ENCODE measurements at places on chromosomes 6 and 20.

DNA sequence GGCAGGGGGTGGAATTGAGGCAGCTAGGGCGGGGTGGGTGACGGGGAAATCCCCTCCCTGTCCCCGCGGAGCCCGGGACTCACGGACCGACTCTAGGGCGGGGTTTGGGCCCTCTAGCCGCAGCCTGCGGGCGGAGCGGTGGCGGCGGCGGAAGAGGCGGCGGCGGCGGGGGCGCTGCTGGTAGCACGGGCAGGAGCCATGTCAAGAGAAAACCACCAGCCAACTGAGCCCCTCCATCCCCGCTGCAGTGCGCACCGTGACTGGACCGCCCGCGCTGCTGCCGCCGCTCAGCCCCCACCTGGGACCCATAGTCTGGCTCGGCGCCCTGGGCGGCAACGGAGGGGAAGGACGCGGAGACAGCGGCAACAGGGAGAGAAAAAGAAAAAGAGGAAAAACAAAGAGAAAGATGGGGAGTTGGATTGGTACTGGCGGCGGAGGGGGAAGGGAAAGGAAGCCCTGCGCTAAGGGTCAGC is 1.2 kb upstream of the C6orf62 start:
- peak; percentile 13 for DNase-seq

DNA sequence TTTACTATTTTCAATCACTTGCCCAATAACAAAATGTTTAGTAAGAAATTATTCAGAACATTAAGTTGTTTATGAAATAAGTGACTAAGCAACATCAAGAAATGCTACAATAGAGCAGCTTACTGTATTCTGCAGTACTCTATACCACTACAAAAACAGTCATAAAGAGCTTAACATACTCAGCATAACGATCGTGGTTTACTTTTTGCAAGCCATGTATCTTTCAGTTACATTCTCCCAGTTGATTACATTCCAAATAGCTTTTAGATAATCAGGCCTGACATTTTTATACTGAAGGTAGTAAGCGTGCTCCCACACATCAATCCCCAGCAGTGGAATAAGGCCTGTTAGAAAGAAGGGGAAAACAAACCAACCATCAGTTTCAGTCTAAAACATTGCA is 10.7 kb downstream of the SOD2 start:
- no peak for DNase-seq

GRCh38 chr20:60138256-60139220 is 180.3 kb downstream of the CDH26 start:
- DNase-seq = no peak

- DNase-seq = no peak
These were observed 213.9 kb downstream of the CENPW start for GRCh38 chr6:126553854-126554253.

DNA sequence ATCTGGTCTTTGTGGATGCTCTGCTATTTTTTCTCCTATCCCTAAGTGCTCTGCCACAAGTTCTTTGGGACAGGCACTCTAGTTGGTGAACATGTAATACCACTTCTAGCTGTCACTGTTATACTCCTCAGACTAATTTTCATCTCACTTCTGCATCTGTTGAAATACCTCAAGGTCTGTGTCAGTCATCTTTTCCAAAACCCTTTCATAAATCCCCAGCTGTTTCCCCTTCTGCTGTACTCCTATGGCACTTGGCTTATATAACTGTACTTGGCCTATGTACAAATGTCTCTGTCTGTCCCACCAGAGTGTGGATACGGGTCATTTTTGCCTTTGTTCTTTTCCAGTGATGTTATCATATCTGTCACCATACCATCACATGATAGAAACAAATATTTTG is 124.2 kb downstream of the FHL5 start:
- no peak for DNase-seq

GRCh38 chr6:105199711-105200110 is 19.9 kb upstream of the POPDC3 start:
- DNase-seq = no peak

DNA sequence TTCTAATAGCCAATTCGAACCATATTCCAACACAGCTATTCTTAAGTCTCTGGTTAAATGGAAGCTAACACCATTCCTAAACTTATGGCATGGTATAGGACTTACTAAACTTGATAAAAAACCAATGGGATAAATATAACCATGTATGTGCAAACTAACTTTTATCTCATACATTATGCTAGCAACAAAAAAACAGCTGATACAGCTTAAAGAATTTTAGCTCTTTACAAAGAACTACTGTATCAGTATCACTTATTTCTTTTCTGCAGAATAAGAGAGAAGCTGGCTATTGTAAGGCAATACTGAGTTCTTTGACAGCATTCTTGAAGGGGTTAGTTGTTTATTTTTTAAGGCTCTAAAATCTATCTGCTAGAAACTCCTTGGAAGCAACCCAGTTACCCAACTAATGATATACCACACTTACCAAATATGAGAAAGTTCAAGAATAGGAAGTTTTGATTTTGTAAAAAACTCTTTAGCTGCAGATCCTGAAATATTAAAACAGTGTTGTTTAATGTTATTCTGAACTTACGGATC is 44.9 kb downstream of the REPS1 start:
- no peak for DNase-seq

DNA sequence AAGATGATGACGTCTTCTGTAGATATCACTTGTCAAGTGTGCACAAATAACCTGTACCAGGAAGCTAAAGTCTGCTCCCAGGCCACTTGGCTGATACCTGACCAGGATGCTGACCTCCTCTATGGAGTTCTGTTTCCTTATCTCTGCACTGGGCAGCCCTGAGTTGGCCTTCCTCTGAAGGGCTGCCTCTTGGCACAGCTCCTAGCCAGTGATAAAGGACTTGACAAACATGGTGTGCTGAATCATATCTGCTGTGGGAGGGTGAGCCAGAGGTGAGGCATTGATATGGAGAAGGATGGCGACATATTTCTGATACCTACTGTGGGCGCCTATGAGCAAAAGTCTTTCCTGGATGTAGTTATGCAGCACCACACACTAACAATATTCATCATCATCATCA is 32.8 kb upstream of the FOXA2 start:
- DNase-seq = no peak

- DNase-seq = peak; percentile 15
These were observed 47.5 kb downstream of the DSTN start for GRCh38 chr20:17617212-17617867.

- DNase-seq = no peak
These were observed 185.3 kb upstream of the PREP start for GRCh38 chr6:105588123-105588710.

- peak; percentile 63 for DNase-seq
These were observed 48.7 kb downstream of the TMEM242 start for GRCh38 chr6:157274471-157275226.

DNA sequence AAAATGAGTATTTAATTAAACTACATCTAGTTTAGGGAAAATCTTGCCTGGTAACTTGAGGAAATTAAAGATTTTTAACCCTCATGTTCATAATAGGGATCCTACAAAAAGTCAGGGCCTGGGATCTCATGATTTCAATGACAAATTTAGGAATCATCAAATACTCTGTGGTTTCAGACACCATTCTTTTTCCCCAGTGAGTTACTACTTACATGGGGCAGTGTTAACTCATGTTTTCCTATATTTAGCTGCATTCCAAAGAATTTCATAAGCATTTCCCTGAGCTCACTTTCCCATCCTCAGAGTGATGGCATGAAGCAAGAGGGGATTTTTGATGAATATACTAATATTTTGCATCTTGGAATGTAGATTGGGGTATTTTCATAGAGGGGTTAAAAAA is 321.7 kb downstream of the CENPW start:
- no peak for DNase-seq

DNA sequence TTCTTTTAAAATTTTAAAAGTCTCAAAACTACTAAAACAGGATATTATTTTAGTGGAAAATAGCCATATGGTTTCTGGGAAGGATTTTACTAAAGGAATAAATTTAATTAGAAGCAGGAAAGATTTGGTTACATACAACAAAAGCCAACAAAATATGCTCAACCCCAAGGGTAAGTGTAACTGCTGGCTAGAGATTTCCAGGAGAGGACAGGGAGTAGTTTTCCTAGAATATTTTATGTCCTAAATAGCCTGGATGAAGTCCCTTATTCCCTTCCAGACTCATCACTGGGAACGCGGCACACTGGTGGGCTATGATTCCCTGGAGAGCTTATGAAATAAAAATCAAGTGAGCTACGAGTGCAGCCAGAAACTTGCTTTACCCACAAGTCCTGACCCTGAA is 66.6 kb downstream of the SGK1 start:
- no peak for DNase-seq

GRCh38 chr6:112579601-112580000 is 232.5 kb downstream of the RFPL4B start:
- DNase-seq = no peak

- no peak for DNase-seq
These were observed 191.9 kb downstream of the CD83 start for GRCh38 chr6:14309516-14309915.

GRCh38 chr6:98056955-98057354 is 773.9 kb upstream of the MMS22L start:
- DNase-seq = no peak

- no peak for DNase-seq
These were observed 1044.4 kb upstream of the MAP3K7 start for GRCh38 chr6:91631227-91631626.

DNA sequence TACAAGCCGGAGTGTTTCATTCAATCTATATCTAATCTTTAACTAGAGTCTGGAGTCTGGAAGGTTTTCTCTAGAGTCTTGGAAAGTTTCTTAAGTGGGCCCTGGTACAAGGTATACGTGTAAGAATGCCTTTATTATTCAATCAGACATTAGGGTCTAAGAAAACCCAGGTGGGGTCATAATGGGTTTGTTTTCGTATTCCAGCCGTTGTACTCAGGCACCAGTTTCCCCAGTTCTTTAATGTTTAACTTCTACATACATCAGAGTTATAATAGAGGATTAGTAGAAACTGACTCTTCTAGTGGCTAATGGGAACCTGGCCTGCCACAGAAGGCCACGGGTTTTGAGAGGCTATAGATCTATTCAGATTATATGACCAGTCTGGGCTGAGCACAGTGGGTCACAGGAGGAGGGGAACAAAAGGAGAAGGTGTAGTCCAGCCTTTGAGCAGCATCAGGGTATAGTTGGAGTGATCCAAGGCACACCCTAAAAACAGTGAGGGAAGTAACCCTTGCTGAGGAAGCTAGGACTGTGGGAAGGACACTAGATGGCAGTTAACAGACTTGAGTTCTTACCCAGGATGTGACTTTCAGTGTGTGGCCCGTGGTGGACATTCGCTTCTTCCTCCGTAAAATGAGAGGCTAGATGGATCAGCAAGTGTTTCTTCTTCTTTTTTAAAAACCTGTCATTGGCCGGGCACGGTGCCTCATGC is 15.5 kb downstream of the FAM83B start:
- no peak for DNase-seq

DNA sequence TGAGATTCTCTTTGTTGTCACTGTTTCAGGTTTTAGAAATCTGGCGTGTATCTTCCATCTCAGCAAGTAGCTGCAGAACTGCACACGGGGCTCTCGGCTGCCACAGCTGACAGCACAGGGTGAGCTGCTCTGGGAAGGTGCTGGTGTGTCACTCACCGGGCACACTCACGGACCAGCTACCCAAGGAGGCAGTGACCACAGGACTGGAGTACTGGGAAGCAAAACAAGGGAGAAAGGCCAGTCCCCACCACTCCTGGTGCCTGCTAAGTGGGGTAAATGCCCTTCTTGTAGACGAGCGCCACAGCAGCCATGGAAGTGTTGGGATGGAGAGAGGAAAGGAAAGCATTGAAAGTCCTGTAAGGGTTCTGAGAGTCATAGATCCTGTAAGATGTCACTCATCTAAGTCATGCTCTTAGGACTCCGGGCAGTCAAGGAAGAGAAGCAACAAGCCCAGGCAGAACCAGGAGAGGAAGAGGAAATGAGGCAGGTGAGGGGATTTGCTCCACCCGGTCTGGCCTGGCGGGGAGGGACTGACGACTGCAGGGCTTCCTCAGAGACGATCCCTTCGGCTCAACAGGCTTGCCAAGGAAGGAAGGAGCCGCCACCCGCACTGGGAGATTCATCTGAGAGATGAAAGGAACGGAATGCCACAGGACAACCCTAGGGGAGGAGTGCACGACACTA is 48.1 kb downstream of the PRDM1 start:
- no peak for DNase-seq

- no peak for DNase-seq
These were observed 76.7 kb downstream of the LRFN2 start for GRCh38 chr6:40510442-40510841.

DNA sequence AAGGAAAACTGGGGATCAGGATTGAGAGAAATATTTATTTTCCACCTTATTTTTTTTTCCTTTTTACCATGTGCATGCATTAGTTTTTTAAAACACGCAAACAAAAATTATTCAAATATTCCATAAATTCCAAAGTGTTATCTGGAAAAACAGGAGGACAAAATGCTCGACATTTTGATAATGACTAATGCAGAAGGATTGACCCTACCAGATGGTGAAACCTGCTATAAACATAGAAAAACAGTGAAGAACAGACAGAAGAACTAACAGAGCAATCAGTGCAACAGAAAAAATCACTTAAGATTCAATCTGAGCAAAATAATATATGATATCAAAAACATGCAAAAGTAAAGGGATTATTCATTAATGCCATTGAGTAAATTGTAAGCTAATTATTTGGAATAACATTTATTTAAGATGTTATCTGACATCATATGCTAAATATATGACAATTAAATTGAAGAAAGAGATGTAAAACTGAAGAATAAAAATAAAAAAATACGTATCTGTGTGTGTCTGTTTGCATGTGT is 218.4 kb downstream of the LMBRD1 start:
- DNase-seq = no peak

DNA sequence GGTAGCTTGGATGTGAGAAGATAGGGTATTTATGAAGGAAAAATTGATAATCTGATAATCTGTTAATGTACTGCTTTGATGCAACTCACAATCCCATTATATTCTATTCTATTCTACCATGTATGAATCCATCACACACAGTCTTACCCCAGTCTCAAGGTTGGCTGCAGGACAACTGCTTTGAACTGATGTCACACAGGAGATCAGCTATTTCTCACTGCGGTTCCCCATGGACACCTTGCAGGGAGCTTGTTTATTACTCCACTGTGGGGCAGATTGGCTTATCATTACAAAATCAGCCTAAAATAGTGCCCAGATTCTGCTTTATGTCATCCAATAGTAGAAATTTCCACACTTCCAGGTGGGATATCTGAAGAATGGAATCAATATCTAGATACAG is 61.0 kb upstream of the HS3ST5 start:
- DNase-seq = no peak

- DNase-seq = no peak
These were observed 8.8 kb downstream of the MYL9 start for GRCh38 chr20:36549942-36550789.

All from NCI-H1930 (cell line).